ENCODE measurements at places on chromosomes 4 and X.

- DNase-seq, result no peak
Measured at GRCh38 chr4:170627418-170627817, 537.7 kb upstream of the AADAT start.

- no peak for DNase-seq
Measured at GRCh38 chr4:13558881-13559280, 14.6 kb upstream of the NKX3-2 start.

- no peak for DNase-seq
Measured at GRCh38 chr4:123064390-123064789, 142.0 kb upstream of the NUDT6 start.

GRCh38 chr4:41050116-41050515, 164.2 kb downstream of the APBB2 start:
- DNase-seq, result no peak

GRCh38 chrX:18714910-18715309, 7.5 kb downstream of the PPEF1 start:
- DNase-seq, result no peak

DNA sequence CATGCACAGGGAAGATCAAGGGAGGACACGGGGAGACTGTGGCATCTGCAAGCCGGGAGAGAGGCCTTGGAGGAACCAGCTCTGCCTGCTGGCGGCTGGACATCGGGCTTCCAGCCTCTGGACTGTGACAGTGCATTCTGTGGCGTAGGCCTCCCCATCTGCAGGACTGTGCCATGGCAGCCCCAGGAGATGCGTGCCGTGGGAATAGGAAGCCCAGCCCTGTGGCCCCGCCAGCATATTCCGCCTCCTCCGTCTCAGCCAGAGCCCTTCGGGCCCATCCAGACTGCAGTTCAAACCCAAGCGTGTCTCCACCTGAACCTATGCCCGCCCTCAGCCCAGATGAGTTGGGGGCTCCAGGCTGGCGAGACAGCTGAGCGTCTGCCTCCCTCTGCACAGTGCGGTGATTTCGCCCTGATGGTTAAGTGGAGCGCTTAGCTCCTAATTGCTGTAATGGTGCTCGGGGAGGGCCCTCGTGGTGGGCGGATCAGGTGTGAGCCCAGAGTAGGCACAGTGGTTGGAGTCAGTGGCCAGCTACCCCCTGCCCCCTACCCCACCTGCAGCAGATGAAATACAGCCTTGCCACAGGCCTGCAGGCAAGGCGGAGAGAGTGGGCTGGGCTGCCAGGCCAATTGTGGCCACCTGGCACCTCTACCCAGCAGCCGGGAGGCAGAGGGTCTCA, 133.9 kb downstream of the HMX1 start:
- no peak for DNase-seq

Measured in SW480 (cell line).